ENCODE measurements at places on chromosomes 4 and X.

DNA sequence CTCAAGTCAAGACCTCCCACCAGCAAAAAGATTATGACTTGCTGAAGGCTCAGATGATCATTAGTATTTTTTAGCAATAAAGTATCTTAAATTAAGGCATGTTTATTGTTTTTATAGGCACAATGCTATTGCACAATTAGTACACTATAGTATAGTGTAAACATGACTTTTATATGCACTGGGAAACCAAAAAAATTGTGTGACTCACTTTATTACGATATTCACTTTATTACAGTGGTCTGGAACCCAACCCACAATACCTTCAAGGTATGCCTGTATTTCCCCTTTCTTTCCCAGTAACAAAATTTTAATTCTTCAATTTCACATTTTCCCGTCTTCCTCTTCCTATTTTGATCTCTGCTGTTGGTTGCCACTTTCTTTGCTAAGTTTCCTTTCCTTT, 37.7 kb downstream of the ZCCHC12 start:
- no peak for DNase-seq

- DNase-seq, result no peak
Observed at GRCh38 chrX:15790769-15791290, 546 bp downstream of the ZRSR2 start.

DNA sequence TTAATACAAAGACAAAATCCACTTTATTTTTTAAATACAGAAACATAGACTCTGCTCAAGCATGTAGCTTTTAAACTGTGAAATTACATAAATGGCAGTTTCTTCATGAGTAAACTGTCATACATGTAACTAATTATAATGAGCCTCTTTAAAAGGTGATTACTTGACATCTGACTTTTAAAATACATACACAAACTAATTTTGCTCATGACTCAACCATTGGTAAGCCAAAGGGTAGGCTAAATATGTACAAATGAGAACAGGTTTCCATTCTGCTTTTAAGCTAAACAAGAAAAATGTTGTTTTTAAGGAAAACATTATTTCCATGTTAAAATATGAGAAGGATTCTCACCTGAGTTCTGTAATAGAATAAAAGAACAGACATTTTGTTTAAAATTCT, 27.9 kb downstream of the CAMK2D start:
- DNase-seq, result no peak

- DNase-seq, result no peak
Observed at GRCh38 chr4:26576231-26576739, 7.6 kb upstream of the TBC1D19 start.

DNA sequence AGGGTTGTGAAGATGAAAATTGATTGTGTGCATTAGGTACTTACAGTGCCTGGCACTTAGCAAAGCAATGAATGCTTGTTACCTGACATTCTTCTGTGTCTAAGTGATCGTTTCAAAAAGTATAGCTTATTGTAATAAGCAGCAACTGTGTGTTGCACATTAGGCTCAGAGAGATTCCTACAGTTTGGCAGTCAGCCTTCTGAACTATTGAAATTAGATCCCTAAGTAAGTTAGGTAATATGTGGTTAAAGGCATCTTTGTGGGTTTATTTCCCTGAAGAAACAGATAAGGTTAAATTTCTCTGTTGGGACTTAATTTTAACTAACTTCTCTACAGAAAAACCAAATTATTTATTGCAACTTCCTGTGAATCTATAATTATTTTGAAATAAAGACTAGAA, 93.4 kb downstream of the REPS2 start:
- DNase-seq, result no peak
